ENCODE measurements at places on chromosomes 12 and 14.
A peak's percentile ranks its signal among the peaks of the same experiment; 100 is the strongest.

GRCh38 chr14:28307506-28307905 is 459.1 kb upstream of the FOXG1 start:
- no peak for DNase-seq

DNA sequence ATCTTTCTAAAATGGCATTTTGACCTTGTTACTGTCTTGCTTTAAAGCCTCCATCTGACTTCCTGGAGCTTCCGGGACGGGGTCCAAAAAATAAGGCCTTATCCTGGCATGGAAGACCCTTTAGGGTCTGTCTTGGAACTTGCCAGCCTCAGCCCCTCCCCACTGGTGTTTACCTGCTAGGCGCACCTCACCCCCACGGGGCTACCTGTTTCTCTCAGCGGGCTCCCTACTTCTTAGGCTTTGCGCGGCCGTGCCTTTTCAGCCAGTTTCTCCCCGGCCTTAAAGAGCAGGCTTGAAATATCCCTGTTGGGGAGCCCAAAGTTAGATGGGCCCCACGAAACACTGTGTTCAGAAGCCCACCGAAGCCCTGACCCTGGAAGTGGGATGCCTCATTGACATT is 5.1 kb downstream of the RTL1 start:
- no peak for DNase-seq

- DNase-seq: no peak
Observed at GRCh38 chr12:1915082-1915968, 3.1 kb downstream of the CACNA2D4 start.

GRCh38 chr14:99304208-99304607 is 32.2 kb upstream of the BCL11B start:
- DNase-seq: no peak

- no peak for DNase-seq
Observed at GRCh38 chr12:113239811-113240331, 18.6 kb downstream of the TPCN1 start.

DNA sequence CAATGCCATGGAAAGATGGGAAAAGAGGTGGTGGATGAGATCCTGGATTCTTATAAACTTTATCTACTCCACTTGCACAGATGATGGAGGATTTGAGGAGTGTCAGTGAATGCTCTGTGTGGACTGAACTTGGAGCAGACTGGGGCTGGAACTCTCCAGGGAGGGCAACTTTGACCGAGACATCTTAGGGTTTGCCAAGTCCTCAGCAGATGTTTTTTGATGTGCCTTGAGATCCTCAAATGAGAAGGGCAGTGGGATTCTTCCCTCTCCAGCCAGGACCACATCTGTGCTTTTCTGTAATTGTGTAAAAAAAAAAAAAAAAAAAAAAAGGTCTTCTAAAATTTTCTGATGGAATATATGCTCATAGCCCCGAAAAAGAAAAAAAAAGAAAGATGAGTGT is 23.0 kb upstream of the MYL2 start:
- no peak for DNase-seq

DNA sequence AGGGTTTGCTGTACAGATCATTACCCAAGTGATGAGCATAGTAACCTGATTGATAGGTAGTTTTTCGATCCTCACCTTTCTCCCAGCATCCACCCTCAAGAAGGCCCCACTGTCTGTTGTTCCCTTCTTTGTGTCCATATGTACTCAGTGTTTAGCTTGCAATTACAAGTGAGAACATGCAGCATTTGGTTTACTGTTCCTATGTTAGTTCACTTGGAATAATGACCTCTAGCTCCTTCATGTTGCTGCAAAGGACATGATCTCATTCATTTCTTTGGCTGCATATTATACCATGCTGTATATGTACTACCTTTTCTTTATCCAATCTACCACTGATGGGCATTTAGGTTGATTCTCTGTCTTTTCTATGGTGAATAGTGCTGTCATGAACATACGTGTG is 181.6 kb upstream of the FOXG1 start:
- no peak for DNase-seq

- no peak for DNase-seq
Observed at GRCh38 chr12:83132360-83132759, 445.7 kb downstream of the TMTC2 start.

DNA sequence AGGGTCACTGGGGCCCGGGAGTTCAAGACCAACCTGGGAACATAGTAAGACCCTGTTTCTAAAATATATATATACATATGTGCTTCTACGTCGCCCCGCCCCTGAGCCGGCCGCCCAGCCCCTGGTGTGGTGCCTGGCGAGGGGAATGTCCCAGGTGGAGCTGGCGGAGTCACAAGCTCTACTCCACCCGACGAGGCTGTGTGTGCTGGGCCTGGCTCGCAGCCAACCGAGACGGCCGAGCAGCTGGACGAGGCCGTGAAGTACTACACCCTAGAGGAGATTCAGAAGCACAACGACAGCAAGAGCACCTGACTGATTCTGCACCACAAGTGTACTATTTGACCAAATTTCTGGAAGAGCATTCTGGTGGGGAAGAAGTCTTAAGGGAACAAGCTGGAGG is 22.1 kb upstream of the ITPK1 start:
- DNase-seq: peak; percentile 84

- DNase-seq: no peak
Observed at GRCh38 chr12:45648070-45648469, 81.4 kb upstream of the ARID2 start.

DNA sequence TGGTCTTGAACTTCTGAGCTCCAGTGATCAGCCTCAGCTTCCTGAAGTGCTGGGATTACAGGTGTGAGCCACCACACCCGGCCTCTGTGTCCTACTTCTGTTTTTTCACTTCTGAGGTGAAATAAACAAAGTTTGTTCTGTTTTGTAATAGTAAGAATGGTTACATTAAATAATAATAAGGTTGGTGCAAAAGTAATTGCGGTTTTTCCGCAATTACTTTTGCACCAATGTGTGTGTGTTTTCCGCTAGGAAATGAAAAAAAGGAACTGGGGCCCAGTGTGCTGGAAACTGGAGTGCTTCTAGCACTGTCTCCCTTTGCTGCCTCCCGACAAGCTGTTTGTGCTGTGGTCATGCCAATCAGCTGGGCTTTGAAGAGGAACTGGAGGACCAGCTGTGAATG is 140.9 kb downstream of the NTS start:
- no peak for DNase-seq

- no peak for DNase-seq
Observed at GRCh38 chr14:63960926-63961567, 108.2 kb downstream of the SYNE2 start.

GRCh38 chr12:50103767-50104321 is at the start of gene GPD1:
Gene GPD1 (plus strand): TSS chr12:50104008. CDS start chr12:50104051, 43 bp downstream.
- peak; percentile 69 for DNase-seq

DNA sequence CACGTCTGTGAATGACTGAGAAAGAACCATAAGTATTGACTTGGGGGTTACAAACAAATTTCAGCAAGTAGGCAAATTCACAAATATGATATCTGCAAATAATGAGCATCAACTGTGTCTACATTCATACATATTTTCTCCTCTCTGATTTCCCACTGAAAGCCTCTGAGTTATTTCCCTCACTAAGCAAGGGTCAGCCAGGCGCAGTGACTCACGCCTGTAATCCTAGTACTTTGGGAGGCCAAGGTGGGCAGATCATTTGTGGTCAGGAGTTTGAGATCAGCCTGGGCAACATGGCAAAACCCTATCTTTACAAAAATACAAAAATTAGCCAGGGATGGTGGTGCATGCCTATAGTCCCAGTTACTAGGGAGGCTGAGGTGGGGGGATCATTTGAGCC is 80.8 kb downstream of the SLC25A21 start:
- DNase-seq: no peak

GRCh38 chr12:132558861-132559623 is 51.3 kb downstream of the LRCOL1 start:
- DNase-seq: no peak

DNA sequence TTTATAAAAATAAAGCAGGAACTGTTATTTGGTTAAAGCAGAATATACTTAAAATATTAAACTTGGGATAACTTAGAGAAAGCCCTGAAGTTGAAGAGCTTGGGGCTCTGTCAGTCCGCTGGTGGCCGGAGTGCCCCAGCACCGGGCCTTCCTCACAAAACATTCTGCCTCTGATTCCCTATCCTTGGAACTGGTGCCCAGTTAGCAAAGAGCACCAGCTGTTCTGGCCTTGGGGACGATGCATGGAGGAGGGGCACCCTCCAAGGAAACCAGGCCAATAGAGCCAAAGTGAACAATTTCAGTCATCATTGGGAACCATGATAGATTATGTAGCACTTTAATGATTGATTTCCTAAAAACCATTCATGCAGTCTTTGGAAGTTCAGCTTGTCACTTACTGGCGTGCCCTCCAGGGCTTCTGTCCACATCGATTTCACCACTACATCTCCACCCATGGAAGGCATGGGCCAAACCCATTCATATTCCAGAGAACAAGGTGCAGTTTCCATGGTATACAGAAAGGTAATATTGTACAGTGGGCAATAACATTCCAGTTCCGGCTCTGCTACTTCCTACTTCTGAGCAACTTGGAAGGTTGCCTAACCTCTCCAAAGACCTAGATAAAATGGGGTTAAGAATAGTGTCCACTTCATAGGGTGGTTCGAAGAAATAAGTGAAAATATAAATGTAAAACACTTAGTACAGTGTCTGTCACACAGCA is 145.9 kb downstream of the ETV6 start:
- DNase-seq: no peak

DNA sequence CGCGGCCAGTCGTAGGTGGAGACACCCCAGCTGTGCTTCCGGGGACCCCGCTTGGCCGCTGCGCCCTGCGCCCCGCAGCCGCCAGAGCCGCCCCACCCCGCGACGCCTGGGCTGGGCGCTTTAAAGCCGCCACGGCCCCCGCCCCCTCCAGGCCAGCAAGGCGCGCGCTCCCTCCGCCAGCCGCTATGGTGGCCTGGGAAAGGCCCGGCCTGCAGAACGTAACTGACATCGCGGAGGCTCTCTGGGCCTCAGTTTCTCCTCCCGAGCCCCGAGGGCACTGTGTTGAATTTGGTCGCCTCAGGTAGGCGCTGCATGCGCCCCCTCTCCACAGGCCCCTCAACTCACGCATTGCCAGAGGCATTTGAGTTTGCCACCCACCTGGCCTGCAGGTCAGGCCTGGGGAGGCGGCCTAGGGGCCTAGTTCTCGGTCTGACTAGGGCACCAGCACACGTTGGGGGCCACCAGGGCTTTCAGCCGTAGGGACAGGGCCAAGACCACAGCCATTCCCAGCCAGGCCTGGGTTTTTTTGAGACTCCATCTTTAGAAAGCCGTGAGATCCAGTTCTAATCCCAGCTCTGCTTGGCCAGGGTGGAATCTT is at the start of gene NGB:
TSS of gene NGB (minus strand) at position 94 of the 598 bp plus-strand sequence. CDS start 269 bp downstream, outside the sequence.
- DNase-seq: no peak

DNA sequence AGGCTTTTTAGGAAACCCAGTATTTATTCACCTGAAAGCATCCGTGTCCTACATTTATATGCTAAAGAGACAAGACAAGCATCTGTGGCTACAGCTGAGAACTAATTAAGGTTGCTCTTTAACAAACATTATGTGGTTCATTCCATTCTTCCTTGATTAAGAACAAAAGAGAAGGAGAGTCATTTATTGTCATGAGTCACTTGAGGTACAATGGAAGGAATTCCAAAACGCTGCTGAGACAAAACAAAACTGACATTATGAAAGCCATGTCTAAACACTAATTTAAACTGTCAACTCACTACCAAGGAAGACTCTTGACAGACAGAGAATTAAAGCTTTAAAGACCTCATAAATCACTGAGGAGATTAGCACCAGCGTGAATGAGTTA is 214.4 kb downstream of the BMP4 start:
- no peak for DNase-seq

DNA sequence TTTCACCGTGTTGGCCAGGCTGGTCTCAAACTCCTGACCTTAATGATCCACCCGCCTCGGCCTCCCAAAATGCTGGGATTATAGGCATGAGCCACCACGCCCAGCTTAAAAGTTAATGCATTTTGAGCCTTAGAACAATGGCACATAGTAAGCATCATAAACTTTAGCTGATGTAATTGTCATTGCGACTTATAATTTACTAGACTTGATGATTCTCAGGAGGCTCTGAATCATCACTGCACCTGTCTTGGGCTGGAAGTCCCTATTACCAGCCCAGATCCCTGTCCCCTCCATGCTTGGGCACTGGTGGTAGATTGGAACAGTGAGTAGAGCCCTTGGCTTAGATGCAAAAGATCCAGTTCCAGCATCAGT is 26.1 kb downstream of the KMT5A start:
- no peak for DNase-seq

GRCh38 chr12:66746489-66747201 is 67.8 kb upstream of the GRIP1 start:
- DNase-seq: no peak

GRCh38 chr12:68177562-68177961 is 18.0 kb upstream of the IFNG start:
- no peak for DNase-seq

- DNase-seq: no peak
Observed at GRCh38 chr12:15336768-15337553, 14.7 kb downstream of the PTPRO start.

GRCh38 chr12:99024870-99025269 is 379.8 kb downstream of the APAF1 start:
- DNase-seq: no peak

GRCh38 chr12:124667506-124668326 is 100.3 kb upstream of the NCOR2 start:
- peak; percentile 67 for DNase-seq

DNA sequence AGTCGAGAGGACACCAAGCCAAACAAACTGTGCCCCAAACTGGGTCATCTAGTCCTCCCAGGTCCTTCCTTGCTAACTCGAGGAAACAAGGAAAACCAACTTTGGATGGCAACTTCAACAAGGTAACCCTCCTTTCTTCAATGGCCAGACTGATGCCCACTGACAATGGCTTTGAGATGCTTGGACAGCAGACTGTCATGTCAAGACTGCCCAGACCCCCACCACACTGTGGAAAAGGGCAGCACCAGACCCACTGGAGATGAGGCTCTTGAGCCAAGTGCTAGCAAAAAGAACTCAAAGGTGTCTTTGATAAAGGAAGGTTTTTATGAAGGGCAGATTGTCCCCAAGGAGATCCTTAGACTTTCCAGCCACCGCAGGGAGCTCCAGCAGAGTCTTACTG is 9.0 kb upstream of the CDH24 start:
- no peak for DNase-seq

DNA sequence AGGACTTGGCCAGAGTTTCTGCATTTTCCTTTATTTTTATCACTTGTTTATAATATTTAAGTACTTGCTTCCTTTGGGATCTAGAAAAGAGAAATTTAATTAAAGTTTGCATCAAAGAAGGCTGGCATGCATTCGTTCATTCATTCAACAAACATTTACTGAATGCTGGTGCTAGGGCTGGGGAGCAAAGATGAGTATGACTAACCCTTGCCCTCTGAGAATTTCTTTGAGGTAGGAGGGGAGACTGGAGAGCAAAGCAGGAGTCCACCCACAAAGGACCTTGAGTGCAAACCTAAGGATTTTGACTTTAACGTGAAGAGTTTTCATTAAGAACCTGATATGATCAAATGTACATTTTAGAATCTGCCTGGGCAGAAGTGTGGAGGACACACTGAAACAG is 16.1 kb upstream of the NT5DC3 start:
- DNase-seq: no peak

- no peak for DNase-seq
Observed at GRCh38 chr12:89450907-89451306, 73.7 kb downstream of the GALNT4 start.
